CD4-positive, alpha-beta T cell treated with Interleukin-10 for 1 hour (primary cell): ENCODE measurements at places on chromosomes 4 and X.

GRCh38 chr4:160091631-160092030 is 988.8 kb downstream of the RAPGEF2 start:
- no peak for DNase-seq

DNA sequence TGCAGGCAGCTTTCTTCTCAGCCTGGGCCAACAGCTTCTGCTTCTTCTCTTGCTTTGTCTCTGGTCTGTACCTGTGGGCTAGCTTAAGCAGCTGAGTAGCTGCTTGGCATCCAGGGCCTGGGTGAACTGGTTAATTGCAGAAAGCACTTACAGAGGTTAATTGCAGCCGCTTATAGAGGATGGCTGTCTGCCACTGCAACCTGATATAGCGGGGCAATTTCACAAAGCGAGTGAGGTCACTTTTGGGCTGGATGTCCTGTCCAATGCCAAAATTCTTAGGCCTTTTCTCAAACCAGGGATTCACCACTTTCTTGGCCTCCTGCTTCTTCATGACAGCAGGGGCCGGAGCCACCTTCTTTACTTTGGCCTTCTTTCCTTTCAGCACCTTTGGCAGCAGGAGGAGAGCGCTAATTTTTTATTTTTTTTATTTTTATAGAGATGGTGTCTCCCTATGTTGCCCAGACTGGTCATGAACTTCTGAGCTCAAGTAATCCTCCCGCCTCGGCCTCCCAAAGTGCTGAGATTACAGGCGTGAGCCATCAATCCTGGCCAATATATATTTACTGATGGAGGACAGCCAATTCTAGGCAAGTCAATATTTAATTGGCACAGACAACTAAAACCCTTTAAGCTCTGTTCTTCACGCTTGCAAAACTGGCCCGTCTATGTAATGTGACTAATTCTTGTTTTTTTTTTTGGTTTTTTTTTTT is 61.0 kb downstream of the ENOPH1 start:
- DNase-seq: no peak

- DNase-seq: no peak
Measured at GRCh38 chrX:87517571-87518141, at the start of gene KLHL4. Gene KLHL4, plus strand, starts transcription at chrX:87517802. Its CDS starts 92 bp downstream, at chrX:87517894.

DNA sequence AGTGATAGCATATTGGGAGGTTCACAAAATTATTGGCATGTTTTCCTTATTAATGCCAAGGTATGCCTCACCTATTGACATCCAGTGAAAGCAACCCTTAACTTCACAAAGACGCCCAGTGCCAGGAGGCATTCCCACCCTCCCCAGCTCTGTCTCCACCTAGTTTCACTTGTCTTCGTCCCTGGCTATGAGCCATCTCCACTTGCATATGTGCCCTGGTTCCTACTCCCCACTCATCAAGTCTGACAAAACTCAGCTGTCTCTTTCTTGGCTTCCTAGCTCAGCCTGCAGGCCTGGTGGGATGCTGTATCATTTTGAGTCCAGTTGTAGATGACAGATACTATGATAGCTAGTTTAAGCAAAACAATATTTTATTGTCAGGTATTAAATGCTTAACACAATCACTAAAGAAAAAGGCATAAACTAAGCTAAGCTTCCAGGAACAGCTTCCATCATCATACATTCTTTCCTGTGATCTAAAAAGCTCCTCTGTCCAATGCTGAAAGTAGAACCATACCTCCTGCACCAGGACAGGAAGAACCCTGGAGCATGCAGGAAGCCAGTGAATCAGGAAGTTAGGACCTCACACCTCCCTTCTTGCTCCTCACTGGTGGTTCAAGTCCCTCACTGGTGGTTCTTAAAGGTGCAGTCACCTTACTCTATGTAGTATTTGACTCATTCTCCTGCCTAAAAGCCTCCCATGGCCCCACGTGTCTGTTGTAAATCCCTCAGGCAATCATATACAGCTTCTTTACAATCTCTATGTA is 410.3 kb upstream of the RASGEF1B start:
- DNase-seq: no peak

DNA sequence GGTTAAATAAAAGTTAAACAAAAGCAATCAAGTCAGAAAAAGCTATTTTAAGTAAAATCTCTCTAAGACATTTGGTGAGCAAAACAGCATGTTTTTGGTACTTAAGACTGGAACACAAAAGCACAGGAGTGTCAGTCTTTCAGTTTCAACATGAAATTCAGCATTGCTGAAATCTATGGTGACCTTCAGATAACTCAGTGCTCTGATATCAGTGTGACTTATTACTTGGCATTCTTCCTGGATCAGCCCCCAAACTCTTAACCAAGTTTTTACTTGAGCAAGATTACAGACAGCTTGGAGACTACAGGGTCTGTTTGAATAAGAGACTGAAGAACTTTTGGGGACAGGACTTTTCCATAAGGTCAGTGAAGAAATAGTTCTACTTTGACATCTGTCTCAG is 437.2 kb downstream of the RAPGEF2 start:
- no peak for DNase-seq

- DNase-seq: no peak
Measured at GRCh38 chrX:39577206-39577984, 520.4 kb downstream of the BCOR start.

- peak; percentile 65 for DNase-seq
Measured at GRCh38 chr4:38523524-38524448, 140.2 kb upstream of the KLF3 start.

GRCh38 chr4:44425614-44426208 is 22.9 kb downstream of the KCTD8 start:
- DNase-seq: no peak

DNA sequence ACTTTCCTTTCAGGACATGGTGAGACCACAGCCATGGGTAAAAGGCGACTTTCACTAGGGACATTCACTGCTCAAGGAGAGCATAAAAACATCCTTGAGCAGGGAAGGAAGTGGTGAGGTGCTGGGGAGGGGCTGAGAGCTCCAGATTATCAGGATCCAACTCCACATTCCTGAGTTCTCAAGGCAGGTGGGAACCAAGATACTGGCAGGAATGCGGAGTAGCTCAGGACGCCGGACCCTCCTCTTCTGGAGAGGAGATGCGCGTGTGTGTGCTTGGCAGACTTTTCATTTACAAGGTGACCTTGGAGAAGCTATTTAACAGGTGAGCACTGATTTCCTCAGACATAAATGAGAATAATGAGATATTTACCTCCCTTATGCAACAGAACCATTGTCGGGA is 41.3 kb upstream of the TXK start:
- DNase-seq: no peak

DNA sequence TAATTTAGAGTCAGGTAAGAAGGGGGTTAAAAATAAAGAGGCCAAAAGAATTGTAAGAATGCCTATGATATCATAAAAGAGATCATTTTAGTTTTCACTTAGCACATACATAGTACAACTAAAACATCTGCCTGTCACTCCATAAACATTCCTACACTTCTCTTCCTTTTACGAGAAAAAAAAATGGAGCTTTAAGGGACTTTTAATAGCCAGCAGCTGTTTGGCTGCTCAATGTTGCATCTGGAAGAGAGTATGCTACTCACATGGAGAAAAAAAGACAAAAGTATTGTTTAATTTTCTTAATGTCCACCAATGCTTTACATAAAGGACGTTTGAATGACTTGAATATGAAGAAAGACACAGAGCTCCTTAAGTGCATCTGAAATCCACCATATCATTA is 48.7 kb upstream of the TNIP3 start:
- no peak for DNase-seq

GRCh38 chrX:31266203-31267076 is 194.6 kb upstream of the FTHL17 start:
- DNase-seq: no peak

- no peak for DNase-seq
Measured at GRCh38 chr4:55768291-55768690, 51.3 kb upstream of the EXOC1L start.

- no peak for DNase-seq
Measured at GRCh38 chr4:177403746-177404145, 38.5 kb downstream of the AGA start.

DNA sequence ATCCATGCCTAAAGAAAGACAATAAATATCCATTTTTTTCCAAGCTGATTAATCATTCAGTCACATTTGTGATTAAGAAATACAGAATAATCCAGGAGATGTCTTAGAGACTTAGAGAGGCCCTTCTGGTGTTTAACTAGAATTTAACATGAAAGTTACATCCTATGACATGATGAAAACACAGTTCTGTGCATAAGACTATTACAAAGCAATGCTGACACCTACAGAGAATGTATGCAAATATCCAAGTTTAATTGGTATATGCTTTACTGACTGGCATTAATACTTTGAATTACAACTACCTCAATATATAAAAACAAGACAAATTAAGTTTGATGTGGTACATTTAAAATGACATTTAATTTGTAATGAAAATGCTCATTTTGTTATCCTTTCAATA is 17.8 kb upstream of the TLL1 start:
- no peak for DNase-seq

- DNase-seq: no peak
Measured at GRCh38 chr4:4580494-4580893, 38.6 kb upstream of the STX18 start.

- DNase-seq: no peak
Measured at GRCh38 chrX:18887825-18888212, 96.1 kb downstream of the PHKA2 start.

DNA sequence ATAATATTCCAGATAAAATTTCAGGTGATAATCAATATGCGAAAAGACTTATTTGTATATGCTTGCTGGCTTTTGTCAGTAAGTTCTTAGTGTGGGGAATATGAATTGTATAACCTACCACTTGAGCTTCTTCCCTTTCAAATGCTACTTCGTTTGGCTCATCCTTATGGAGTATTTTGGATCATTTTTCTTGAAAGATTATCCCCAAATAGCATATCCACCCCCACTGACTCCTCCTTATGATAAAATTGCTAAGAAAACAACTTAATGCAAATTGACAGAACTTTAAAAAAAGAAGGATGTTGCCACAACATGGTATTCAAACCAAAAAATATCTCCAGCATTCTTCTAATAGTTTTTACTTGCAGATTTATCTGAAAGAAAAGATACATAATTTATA is 393.3 kb downstream of the PPP3CA start:
- no peak for DNase-seq

DNA sequence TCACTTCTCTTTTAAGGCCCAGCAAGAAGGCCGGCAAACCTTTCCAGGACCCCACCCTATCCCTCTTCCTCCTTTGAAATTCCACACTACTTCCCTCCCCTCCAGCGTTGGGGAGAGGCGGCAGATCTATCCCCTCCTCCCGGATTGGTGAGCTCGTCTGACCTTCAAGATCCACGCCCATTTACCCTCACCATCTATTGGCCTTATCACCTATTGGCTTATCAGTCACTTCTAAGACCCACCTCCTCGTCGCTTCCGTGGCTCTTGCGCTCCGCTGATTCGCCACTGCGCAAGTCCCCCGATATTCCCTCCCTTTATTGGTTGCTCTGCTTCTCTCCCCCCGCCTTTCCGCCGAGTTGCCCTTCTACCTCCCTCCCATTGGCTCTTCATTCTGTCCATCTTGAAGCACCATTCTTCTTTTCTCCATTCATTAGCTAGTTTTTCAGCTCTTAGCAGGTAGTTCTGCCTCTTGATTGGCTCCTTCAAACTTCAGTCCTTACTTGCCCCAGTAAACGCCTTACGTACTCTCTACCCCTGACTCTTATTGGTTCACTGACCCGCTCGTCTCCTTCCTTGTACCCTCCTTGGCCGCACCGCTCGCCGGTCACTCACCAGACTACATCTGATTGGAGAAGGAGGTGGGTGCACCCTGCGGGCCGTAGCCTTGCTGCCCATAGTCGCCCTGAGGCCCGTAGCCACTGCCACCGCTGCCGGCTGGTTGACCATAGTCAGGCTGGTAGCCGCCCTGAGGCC is 4.8 kb upstream of the PRICKLE3 start:
- peak; percentile 94 for DNase-seq

- no peak for DNase-seq
Measured at GRCh38 chr4:81039351-81039972, 9.0 kb downstream of the BMP3 start.

GRCh38 chr4:83281307-83281706 is 3.3 kb downstream of the COQ2 start:
- peak; percentile 15 for DNase-seq

DNA sequence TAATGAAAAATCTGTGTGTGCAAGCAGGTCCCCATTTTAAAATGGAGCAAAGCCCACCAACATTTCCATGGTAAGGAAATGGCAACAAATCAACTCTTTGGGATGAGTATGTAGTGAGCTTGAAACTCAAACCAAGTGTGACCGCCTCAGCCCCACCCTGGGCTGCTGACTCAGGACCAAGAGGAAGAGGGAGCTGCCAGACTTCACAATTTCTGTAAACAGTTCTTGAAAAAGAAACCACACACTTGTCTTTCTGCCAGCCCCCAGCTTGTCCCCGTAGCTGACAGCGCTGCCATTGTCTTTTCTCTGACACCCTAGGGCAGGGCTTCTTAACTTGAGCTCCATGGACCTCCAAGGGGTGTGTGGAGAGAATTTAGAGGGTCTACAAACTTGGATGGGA is 10.3 kb downstream of the RTL5 start:
- peak; percentile 60 for DNase-seq

- DNase-seq: no peak
Measured at GRCh38 chr4:10438924-10439323, 18.3 kb downstream of the ZNF518B start.

GRCh38 chrX:31392513-31392912 is 320.7 kb upstream of the FTHL17 start:
- DNase-seq: no peak

DNA sequence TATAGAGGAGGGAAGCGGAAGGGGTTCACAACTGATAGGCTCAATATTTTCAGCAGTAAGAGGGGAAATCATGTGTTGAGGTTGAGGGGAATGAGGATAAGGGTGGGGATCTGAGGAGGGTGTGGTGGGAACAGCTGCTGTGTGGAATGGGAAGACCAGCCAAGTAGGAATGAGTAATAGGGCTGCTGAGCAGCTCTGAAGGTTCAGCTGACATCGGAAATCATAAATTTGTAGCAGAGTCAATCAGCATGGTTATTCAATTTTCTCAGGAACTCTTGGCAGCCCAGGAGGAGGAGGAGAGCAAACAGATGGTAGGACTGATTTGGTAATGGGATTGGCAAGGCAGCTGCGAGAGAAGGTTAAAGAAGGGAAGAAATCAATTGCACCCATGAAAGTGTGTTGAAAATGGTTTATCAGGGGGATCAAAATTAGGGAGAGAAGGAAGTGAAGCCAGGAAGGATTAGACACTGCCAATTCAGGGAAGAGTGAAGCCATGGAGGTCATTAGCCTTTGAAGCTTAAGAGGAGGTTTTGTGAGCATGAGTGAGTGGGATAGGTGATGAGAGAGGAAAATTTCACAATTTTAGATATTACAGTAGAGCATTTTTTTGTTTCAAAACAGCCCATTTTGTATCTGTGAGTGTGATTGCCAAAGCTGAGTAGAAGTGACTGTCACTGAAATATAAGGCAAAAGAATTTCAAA is 82.6 kb downstream of the PCDH7 start:
- no peak for DNase-seq

DNA sequence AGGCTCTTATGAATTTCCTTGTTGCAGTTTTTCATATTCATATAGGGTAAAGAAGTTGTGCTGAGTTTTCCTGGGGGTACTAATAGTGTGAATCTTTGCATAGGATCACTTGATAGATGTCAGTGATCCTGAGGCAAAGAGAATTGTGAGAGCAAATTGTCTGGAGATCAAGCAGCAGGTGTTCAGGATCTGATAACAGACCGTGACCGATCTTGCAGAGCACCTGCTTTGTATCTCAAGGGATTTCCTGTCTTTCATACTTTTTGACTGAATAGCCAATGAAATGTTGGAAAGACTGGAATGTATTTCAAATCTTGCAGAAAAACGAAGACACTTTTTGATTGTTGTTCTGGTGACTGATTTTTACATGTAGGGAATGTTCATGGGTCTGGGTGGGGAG is 914.5 kb downstream of the STIM2 start:
- no peak for DNase-seq

- DNase-seq: no peak
Measured at GRCh38 chr4:141788169-141788915, 152.0 kb downstream of the IL15 start.
